Suprapubic skin (tissue), 4 donors: ENCODE measurements at places on chromosomes 1 and 21.

- H3K4me3 ChIP-seq: no peak overlapping the region
- H3K27me3 ChIP-seq: no peaks in the 10 kb centered on the region
- no peaks in the 10 kb centered on the region for H3K36me3 ChIP-seq
- DNase-seq: no peak
- no peak overlapping the region for H3K27ac ChIP-seq
- H3K4me1 ChIP-seq: no peaks in the 10 kb centered on the region
Measured at GRCh38 chr1:47906527-47907176, 90.5 kb downstream of the TRABD2B start.

GRCh38 chr1:197674286-197674685, 101.0 kb downstream of the DENND1B start:
- peaks cover 6% of the 10 kb centered on the region for H3K4me1 ChIP-seq
- no peaks in the 10 kb centered on the region for H3K36me3 ChIP-seq
- H3K27me3 ChIP-seq: no peaks in the 10 kb centered on the region
- DNase-seq: no peak
- no peak overlapping the region for H3K27ac ChIP-seq

- H3K36me3 ChIP-seq: no peaks in the 10 kb centered on the region
- no peak overlapping the region for H3K4me3 ChIP-seq
- DNase-seq: no peak
- peak overlapping the region; percentile 76 for H3K27ac ChIP-seq
- H3K27me3 ChIP-seq: no peaks in the 10 kb centered on the region
Measured at GRCh38 chr1:59742526-59742925, 72.2 kb upstream of the HOOK1 start.

DNA sequence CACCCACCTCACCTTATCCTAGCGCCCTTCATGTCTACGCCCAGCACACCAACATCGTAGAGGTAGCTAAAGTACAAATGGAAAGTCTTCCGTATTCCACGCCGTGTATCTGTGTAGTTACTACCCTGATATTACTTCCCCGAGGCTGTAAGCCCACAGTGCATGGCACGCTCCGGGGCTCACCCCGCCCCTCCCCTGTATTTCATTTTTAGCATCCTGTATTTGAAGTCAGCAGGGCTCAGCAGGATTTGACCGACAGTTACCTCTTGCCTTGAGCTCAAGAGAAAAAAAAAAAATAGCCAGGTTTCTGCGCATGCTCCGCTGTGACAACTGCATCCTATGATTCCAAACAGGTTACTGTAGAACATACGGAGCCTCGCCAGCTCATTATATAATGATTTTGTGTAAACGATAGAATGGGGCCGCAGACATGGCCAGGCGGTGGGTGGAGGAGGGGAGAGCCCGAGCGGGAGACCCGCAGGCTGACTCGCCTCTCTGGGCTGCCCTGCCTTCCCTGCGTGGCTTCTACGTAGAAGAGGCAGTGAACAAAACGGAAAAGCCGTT, 1.3 kb downstream of the ABCG1 start:
- H3K27me3 ChIP-seq: no peaks in the 10 kb centered on the region
- peak; percentile 77 for DNase-seq
- H3K27ac ChIP-seq: peak overlapping the region; percentile 79
- H3K4me3 ChIP-seq: peak overlapping the region; percentile 67
- H3K4me1 ChIP-seq: peaks cover 37% of the 10 kb centered on the region

DNA sequence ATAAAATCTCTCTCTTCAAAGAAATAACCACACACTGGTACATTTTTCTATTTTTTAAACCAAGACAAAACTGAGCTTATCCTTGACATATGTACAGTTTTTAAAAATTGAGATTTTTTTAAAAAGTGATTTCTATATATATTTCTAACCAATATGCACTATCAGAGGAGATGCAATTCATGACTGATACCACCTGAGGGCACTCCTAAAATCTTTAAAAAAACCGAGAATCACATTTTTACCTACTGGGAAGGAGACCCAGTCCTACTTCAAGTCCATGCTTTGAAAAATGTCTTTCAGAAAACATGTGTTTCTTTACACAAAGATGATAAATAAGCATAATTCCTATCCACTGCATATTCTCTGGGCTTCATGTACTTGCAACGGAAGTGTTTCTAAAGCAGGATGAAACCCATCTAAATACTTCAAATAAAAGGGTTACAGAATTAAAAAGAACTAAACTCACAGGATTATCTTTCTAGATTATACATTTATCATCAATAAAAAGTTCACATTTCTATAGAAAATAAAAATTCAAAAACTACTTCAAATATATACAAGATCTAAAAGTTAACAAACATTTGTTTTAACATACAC, 98.6 kb downstream of the ENAH start:
- no peaks in the 10 kb centered on the region for H3K27me3 ChIP-seq
- peaks cover 3% of the 10 kb centered on the region for H3K36me3 ChIP-seq
- no peaks in the 10 kb centered on the region for H3K4me1 ChIP-seq

- peaks cover 33% of the 10 kb centered on the region for H3K4me1 ChIP-seq
- peak within 1 kb of the TSS; percentile 89 for H3K4me3 ChIP-seq
- peak within 1 kb of the TSS; percentile 96 for H3K27ac ChIP-seq
- DNase-seq: peak; percentile 84
- no peaks in the 10 kb centered on the region for H3K27me3 ChIP-seq
- peaks cover 2% of the 10 kb centered on the region for H3K36me3 ChIP-seq
Measured at GRCh38 chr1:12229835-12230548, at the start of gene VPS13D. TSS of gene VPS13D (plus strand) at chr1:12230030. CDS start at chr1:12234267, 4,237 bp downstream.

- DNase-seq: no peak
- no peak overlapping the region for H3K4me3 ChIP-seq
- H3K27me3 ChIP-seq: no peaks in the 10 kb centered on the region
Measured at GRCh38 chr1:173112129-173112528, 61.4 kb upstream of the TNFSF18 start.

DNA sequence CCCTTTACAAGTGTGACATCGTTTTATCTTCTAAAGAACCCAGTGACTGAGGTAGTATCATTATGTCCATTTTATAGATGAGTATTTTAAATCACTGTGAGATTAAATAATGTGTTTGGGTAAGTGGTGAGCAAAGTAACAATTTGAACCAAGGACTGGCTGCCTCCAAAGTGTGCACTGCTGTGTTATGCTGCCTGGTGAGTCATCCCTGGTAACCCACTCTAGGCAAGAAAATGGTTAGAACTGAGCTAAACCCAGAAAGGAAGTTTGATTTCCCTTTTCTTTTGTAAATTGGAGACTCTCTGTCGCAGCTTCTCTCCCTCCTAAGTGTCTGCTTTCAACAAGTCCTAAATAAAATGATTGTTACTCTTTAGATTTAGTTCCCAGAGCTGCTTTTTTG, 342.8 kb upstream of the KAZN start:
- H3K36me3 ChIP-seq: no peaks in the 10 kb centered on the region
- H3K27me3 ChIP-seq: no peaks in the 10 kb centered on the region
- no peak for DNase-seq
- no peak overlapping the region for H3K4me3 ChIP-seq

- H3K4me3 ChIP-seq: no peak overlapping the region
- no peak for DNase-seq
- H3K4me1 ChIP-seq: peaks cover 77% of the 10 kb centered on the region
Measured at GRCh38 chr1:17564458-17565393, 25.2 kb downstream of the ARHGEF10L start.

GRCh38 chr1:43651902-43652301, 2.0 kb downstream of the KDM4A start:
- no peak overlapping the region for H3K27ac ChIP-seq
- DNase-seq: no peak
- H3K27me3 ChIP-seq: no peaks in the 10 kb centered on the region
- peaks cover 41% of the 10 kb centered on the region for H3K4me1 ChIP-seq
- H3K36me3 ChIP-seq: peaks cover 32% of the 10 kb centered on the region
- peak overlapping the region; percentile 79 for H3K4me3 ChIP-seq

DNA sequence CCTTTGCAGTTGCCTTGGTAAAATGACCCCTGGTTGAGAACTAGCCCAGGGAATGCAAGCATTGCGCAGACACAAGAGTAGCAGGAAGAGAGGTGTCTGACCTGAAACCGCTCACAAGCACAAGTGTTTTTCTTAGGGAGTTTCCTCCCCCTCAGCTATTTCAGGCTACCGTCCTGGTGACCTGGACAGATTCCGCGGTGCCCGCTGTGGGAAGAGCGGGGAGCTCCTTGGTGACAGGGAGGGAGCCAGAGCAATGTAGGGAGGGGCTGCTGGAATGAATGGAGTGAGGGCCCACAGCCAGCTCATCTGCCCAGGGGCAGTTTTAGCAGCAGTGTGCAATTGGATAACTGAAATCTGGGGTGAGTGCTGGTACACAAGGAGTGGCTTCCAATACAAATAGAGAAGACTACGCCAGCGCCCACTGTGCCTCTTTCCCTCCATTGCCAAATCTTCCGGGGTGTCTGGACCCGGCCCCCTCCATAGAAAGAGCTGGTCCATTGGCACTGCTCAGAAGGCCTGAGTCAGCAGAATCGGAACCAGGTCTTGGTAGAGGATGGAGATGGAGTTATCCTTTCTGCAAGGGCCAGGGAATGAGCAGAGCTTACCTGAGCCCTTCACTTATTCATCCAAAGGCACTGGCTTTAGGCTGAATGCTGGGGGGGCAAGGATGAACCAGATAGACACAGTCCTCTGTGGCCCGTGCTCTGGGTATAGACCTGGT, 82.8 kb downstream of the TRABD2B start:
- no peak for DNase-seq
- no peak overlapping the region for H3K4me3 ChIP-seq
- H3K4me1 ChIP-seq: peaks cover 12% of the 10 kb centered on the region
- no peaks in the 10 kb centered on the region for H3K36me3 ChIP-seq
- H3K27ac ChIP-seq: no peak overlapping the region

DNA sequence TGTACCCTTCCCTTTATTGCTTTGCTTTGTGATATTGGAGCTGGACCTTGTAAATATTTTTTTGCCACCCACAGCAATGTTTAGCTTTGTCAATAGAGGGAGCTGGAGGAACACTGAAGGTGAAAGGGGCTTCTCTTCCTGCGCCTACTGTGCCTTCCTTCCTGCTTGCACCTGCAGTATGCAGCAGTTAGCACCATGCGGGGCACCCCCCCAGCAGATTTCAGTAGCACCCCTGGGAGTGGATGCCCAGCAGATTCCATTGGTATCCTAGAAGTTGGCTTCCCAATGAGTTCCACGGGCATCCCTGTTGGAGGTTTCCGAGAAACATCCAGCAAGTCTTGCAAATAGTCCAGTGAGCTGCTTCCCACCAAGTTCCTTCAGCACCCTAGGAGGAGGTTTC, 25.6 kb downstream of the S100A10 start:
- H3K27ac ChIP-seq: no peak overlapping the region
- no peaks in the 10 kb centered on the region for H3K27me3 ChIP-seq
- no peak overlapping the region for H3K4me3 ChIP-seq
- DNase-seq: no peak
- peaks cover 49% of the 10 kb centered on the region for H3K4me1 ChIP-seq

DNA sequence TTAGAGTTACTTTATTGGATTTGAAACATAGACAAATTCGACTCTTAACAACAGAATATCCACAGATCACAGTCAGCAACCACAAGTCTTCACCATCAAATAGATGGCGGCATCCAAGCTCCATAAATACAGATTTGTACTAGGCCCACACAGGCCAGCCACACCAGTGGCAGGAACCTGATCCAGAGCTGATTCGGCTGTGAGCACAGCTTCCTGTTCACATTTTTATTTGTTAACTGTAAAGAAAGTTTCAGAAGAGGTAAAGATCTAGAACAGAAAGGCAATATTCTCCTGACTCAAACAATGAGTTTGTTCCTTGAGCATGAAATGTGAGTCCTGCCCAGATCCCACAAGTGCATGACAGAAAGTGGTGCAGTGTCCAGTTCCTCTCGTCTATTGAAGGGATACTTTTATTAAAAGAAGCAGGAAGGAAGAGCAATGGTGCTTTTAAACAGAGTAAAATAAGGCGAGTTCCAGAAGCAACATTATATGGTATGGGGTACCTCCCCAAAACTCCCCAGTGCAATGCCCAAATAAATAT, 205.8 kb downstream of the SLC45A1 start:
- peaks cover 3% of the 10 kb centered on the region for H3K36me3 ChIP-seq
- H3K27ac ChIP-seq: peak overlapping the region; percentile 59
- peaks cover 60% of the 10 kb centered on the region for H3K4me1 ChIP-seq
- peak overlapping the region; percentile 57 for H3K4me3 ChIP-seq

DNA sequence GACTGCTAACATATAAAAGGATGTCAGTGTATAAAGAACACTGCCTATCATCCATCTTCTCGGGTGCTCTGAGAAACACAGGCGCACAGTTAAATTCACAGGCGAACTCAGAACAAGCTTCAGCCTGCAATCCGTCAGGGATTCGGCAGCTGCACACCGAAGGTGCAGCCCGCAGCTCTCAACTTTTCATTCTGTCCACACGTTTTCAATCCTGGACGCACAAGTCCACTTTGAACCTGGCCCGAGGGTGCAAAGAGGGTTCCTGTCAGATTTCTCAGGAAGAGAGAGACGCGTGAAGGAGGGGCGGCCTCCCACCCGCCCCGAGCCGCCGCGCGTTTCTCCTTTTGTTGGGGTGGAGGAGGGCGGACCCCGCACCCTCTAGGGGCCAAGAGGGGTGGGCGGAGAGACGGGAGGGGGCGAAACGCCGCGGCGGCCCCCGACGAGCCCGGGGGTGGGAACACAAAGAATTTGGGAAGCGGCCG, 724 bp downstream of the DOCK7 start:
- DNase-seq: peak; percentile 69
- H3K27me3 ChIP-seq: no peaks in the 10 kb centered on the region
- peak overlapping the region; percentile 93 for H3K27ac ChIP-seq
- H3K4me3 ChIP-seq: peak overlapping the region; percentile 80
- peaks cover 52% of the 10 kb centered on the region for H3K4me1 ChIP-seq
- no peaks in the 10 kb centered on the region for H3K36me3 ChIP-seq

DNA sequence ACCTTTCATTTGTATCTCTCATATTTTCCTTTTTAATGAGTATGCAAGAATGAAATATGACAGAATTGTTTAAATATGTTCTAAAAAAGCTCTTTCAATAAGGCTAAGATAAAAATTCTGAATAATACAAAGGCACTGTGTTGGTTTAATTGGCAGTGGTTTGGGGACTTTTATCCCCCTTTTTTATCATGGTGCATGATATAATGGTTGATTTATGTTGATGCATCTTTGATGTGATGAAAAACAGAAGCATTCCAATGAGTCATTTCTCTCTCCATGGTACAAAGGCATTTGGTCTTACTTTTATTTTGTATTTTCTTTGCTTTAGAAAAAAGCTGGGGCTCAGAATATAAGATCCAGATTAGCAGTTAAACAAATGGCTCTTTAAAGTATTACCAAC, 127.2 kb upstream of the GREM2 start:
- H3K27ac ChIP-seq: no peak overlapping the region
- H3K4me1 ChIP-seq: no peaks in the 10 kb centered on the region
- H3K4me3 ChIP-seq: no peak overlapping the region
- no peak for DNase-seq
- H3K36me3 ChIP-seq: no peaks in the 10 kb centered on the region
- H3K27me3 ChIP-seq: no peaks in the 10 kb centered on the region

DNA sequence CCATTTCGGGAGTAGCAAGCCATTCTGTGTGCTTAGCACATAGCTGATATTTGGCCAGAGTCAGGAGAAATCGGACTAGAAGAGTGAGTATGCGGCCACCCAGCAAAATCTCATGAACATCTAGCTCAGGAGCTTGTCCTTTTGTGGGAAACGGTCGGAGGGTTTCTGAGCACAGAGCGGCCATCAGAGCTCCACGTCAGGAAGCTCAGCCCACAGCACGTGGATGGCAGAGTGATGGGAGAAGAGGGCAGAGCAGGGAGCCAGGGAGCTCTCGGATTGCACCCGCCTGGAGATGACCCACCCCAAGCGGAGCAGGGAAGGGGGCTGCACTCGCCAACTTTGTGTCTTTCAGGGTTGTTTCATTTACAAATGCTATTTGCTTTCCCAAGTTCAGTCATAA, 13.9 kb downstream of the RCAN3 start:
- no peak overlapping the region for H3K27ac ChIP-seq
- H3K36me3 ChIP-seq: no peaks in the 10 kb centered on the region
- H3K27me3 ChIP-seq: no peaks in the 10 kb centered on the region
